Activated T-cell treated with anti-CD3 and anti-CD28 coated beads, Interleukin-2, amount 50 U/mL, for 48 hours (primary cell): ENCODE measurements at places on chromosomes 7 and 10.

DNA sequence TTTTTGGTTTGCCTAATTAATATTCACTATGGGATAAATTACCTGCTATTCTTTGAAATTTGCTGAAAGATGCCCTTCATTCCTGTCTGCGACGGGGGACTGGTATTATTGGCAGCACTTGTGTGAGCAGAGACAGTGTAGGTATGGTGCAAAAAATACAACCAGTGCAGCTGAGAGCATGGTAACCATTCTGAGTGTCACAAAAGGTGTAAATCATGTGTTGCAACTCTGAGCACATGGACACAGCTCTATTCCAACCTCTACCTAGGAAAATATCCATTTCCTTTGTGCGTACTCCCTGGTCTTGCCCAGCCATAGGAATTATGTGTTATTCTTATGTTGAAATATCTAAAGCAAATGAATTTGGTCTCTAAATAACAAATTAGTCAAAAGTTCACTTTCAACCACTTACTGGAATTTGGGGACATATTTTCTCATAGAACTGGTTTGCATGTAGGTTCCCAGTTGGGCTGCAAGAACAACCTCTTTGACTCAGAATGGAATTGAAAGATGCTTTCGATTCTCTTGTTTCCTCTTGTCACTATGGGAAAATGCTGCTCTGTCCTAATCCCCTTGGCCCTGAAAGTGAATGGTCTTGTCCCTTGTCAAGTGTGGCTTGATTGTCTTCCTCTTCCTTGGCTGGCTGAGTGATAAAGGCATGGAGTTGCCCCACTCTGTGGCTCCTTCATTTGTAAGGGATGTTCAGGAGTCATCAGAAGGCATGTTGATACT, 57.0 kb downstream of the CELF2 start:
- DNase-seq = no peak

DNA sequence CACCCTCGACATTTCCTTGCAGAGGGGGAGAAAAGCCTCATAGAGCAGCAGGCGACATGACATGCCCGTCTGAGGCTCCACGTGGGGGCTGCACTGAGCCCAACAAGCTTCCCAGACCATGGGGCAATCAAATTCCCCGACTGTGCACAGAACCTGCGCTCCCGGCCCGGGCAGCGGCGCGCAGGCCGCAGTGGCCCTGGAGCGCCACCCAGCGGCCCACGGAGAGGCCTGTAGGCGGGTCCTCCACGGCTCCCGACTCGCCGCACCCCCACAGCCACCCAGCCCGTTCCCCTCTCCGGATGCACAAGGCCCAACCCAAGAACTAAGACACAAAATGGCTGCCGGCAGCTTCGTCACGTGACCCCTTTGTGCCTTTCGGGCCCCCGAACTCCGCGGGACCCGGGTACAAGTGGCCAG, 816 bp downstream of the EPC1 start:
- peak; percentile 96 for DNase-seq

DNA sequence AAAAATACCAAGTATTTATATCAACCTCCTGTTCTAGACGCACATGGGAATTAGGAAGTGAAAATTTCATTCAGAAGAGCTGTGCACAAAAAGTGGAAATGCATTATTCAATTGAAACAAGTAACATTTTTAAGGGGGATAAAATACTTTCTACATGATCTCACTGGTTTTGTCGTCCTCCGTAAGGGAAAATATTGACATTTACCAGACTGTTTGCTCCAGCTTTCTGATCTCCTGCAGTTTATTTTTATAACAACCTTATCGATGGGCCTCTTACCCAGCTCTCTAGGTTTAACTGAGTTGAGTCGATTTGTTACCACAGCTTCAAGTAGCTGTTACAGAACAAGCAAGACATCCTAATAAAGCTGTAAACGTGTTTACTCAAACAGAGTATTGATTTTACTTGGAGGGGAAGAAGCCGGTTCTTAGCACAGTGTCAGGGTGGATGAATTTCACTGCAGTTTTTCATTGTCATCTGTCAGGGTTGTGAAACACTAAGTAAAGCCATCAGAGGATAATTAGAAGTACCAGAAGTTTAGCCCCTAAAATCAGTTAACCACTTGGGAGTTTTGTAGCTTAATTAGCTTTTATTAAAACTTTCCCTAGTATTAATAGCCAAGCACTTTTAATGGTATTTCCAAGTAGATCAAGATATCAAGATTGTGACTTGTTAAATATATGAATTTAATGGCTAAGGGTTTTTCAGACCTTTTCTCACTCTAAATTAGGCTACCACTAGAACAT, 142.6 kb upstream of the KAT6B start:
- DNase-seq = no peak

DNA sequence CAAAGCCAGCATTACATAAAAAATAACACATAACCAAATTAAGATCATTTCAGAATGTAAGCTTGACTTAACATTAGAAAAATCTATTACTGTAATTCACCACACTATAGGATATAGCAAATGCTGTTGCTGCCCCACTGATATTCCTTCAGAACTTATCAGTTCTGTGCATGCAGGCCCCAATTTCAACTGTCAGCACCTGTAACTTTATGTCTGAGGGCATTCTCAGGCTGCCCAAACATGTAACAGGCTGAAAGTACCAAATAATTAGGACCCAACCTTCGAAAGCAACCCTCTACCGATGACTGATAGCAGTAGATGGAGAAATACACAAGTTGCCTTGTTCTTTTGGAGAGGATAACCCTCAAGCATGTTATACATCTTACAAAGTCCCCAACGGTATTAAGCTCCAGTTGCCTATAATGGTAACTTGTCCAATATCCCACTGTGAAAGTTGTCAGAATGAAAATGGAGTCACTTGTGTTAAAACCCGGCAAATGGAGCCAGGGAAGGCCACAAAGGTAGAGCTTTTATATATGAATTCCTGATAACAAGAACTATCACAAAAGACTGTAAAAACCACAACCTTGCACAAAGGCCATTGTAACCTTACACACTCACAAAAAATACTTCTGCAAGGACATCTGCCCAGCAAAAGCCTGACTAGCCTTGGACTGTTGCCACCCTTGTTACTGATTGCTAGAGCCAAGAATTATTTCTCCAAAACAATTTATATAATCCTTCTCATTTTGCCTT, 66.9 kb upstream of the ZNF746 start:
- DNase-seq = no peak

- DNase-seq = no peak
These were observed 108.7 kb downstream of the PHTF2 start for GRCh38 chr7:77907281-77907680.

GRCh38 chr7:66377714-66378113, 172.6 kb downstream of the TPST1 start:
- DNase-seq = no peak

DNA sequence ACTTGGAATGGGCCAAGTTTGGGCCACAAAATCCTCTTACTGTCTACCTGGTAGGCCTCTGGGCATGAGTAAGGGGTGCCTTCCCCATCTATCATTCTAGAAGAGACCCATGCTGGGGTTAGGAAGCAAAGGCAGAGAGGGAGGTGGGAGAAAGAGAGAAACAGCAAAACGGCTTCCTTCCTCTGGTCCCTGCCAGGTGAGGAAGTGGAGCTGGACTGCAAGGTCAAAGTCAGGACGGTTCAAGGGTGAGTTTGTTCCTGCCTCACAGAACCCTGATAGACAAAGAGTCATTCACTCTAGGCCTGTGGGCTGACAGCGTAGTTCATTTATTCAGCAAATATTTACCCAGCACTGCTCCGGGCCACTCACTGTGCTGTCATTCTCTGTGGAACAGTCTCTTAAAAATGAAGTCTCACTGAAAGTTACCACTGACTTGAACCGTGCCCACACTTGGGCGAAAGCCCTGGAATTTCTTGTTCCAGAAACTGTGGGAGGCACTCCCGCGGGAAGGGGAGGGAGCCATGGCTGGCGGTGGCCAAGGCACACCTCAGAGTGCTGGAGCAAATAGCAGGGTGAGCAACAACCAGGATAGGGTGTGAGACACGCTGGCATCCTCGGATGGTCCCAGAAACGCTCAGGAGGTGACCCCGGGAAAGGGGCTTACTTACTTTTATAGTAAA, 26.2 kb upstream of the ECHDC3 start:
- no peak for DNase-seq

DNA sequence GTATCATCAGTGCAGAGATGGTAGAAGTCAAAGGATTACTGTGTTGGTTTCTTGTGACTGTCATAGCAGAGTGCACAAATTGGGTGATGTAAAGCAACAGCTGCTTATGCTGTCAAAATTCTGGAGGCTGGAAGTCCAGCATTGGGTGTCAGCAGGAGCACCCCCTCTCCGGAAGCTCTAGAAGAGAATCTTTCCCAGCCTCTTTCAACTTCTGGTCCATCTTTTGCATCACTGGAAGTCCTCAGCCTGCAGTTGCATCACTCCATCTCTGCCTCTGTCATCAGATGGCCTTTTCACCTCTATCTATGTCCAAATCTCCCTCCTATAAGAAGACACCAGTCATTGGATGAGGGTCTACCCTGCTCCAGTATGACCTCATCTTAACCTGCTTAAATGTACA, 35.8 kb upstream of the GALNTL5 start:
- DNase-seq = no peak

GRCh38 chr7:157032644-157033482, 22.4 kb upstream of the MNX1 start:
- no peak for DNase-seq

DNA sequence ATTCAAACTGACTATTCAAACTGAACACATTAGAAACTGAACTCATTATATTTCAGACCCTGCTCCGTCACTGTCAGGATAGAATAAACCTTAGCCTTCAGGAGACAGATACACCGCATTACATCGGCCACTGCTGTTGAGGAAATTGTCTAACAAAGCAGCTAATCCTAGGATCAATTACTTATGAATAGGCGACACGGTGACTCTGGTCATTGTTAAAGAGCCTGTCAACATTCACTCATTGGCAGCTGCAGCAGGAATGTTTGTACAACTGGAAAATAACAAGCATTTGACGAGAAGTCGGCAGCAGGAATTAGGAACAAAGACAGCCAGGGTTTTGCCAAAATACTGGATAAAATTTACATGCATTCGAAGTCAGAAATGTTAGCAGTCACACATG, 112.0 kb upstream of the MKX start:
- no peak for DNase-seq

DNA sequence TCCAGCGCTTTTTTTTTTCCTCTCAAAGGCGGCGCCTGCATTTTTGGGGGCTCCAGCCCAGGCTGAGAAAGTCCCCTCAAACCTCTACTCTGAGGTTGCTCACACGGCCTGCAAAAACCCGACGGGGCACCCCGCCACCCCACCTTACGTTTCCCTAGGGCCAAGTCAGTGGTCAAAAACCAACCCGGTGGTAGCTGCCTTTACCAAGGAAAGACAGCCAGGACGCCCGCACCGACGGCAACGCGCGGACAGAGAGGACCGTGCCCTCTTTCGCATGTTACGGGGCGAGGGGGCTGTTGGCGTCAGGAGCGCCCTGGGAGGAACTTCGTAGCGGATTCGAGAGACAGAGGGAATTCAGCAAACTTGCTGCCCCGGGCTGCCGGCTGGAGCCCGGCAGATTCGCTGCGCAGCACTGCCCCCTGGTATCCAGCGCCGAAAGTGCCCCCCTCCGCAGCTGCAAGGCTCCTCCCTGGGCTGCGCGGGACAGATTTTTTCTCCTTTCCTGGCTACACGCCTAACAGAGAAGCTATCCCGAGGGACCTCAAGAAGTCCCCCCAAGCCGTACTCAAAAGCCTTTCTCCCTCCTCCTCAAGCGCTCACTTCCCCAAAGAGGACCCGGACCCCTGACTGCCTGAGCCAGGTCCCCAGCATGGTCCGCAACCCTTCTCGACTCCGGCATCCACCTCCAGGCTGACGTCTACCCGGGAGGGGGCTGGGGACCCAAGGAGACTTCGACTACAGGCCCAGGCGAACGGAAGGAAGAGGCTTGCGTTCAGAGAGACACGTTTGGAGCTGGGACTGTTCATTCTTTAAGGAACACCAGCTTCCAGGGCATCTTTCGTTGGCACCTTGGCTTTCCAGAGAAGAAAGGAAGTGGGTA, 27.7 kb upstream of the VAX1 start:
- peak; percentile 50 for DNase-seq

DNA sequence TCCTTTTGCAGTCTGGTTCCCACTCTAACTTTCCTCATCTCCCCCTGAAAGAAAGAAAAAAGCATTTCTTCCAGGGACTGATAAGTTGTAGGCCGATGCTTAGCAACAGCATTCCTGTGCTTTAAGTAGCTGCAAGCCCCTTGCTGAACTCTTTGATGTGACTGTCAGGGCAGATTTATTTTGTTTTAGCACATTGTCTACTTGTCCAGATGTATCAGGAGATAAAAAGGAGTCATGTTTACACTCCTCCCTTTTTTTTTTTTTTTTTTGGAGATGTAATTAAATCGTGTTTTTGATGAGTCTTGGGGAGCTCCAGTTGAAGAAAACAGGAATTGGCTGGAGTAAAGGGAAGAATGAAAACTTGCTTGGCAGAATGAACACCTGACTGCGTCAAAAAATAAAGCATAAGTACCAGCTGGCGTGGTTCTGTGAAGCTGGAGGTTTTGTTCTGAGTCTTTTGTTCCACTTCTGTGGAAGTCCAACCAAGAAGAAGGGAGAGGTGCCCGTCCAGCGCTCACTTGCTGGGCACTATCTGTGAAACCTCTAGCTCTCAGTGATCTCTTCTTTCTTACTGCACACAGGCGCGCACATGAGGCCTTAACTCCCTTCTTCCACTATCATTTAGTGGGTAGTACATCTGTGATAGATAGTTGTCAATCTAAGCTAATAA, 871.7 kb downstream of the LRMDA start:
- DNase-seq = no peak

GRCh38 chr10:104353325-104354048, at the start of gene CFAP58:
Gene CFAP58, plus strand, starts transcription at chr10:104353833. Its CDS starts 65 bp downstream, at chr10:104353898.
- peak; percentile 93 for DNase-seq

DNA sequence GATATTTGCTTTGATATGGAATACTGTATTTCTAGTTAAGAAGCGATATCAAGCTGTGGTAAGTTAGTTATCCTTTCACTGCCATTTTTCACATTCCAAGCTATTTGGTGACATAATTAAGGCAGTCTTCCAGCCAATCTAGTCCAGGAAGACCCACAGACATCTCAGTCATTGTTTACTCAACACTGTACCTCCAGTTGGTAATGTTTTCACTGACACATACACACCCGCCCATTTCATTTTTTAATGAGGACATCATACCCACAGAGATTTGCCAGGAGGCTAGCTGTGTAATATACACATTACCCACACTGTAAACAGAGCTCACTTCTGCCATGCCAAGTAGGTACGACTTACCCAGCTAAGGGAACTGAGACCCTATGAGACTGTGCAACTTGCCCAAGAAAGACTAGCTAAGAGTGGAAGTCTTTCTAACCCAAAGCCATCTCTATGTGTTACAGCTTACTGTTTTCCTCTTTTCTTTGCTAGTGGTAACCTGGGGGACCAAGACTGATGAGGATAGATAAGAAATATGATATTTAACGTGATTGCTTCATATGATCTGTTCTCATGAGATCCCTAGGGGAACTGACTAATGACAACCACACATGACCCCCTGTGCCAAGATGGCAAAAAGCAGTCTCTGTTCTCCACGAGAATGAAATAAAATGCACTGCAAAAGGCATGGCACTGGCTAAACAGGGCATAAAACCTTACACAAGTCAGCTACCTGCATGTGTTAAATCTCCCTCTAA, 179.0 kb downstream of the DGKI start:
- DNase-seq = no peak
